Muscle of leg (tissue), 16 donors: ENCODE measurements at places on chromosomes 1 and 21. TPM values are rescaled to one million over a fixed set of nuclear protein-coding genes. Genes with fewer than 3 reads are reported as not detected.

DNA sequence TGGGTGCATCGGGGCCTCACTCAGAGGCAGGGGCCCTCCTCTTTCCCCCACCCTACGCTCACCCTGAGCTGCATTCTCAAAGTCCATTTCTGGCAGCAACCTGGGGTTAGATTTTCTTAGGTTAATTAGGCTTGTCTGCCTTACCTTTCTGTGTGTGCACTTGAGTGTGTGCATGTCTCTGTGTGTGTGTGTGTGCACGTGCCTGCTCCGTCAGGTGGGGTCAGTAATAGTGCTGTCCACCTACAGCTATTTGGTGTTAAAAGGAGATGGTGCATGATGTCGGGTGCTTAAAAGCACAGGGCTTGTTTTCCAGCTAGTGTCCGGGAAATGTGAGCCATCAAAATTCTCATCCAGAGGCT, 257.9 kb downstream of the CAMTA1 start:
- no peak for DNase-seq

GRCh38 chr1:17475752-17476151, 36.3 kb upstream of the RCC2 start:
- peak; percentile 15 for DNase-seq

- no peak for DNase-seq
Measured at GRCh38 chr1:84708031-84708430, 17.8 kb upstream of the SSX2IP start.

GRCh38 chr1:170483051-170483450, 48.9 kb upstream of the GORAB start:
- peak; percentile 31 for DNase-seq

- DNase-seq: no peak
Measured at GRCh38 chr1:97572561-97572960, 348.3 kb downstream of the DPYD start.

GRCh38 chr1:184419350-184420161, 32.7 kb downstream of the C1orf21 start:
- DNase-seq: no peak

DNA sequence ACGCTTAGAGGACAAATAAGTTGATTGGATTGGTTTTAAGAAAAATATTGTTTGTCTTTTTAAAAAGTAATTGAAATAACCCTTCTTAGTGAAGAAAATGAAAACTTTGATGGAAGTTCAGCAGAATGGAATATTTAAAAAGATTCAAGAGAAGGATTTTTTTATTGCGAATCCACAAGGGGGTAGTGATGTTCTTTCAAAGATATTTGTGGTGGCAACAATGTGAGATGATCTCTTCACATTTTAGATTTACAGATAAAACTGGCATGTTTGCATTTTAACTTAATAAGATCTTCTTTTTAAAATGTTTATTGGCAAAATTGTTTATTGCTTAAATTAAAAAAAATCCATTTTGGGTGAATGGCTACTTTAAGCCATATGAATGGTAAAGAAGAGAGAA, 8.9 kb downstream of the CAMTA1 start:
- DNase-seq: peak; percentile 70

- DNase-seq: no peak
Measured at GRCh38 chr1:220726634-220727033, 21.5 kb upstream of the MTARC2 start.

DNA sequence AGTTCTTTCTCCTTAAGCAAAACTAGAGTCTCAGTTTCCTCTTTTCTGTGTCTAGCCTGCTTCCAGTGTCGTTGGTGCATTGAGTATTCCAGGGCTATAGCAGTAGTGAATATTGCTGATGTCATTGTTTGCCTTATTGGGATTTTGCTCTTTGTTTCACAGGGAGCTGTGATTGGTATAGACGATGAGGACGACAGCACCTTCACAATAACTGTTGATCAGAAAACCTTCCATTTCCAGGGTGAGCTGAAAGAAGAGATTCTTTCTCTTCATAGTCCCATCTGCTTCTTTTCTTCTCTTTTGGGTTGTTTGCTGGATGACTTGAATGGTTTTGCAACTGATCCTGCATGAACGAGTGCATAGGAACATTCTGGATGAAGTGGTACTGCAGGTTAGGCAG, 52.4 kb downstream of the OSBPL9 start:
- no peak for DNase-seq

DNA sequence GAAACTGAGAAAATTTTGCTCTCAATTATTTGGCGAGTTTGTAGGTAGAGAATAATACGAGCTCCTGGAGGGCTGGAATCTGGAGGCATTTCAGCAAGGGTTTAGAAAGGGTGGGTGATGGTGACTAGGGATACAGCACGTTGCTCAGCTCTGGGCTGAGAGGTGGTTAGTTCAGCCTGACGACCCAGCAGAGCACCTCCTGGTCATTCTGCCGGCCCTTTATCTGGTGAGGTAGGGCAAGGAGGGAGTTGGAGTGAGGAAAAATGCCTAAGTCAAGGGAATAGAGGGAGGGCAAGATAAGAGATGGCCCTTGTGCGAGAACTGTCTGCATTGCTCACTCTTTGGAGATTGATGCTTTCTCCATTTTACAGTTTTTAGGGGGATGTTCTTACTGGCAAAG, 19.1 kb downstream of the GALNT2 start:
- DNase-seq: no peak

GRCh38 chr1:26038477-26038876, 7.4 kb downstream of the SLC30A2 start:
- no peak for DNase-seq

DNA sequence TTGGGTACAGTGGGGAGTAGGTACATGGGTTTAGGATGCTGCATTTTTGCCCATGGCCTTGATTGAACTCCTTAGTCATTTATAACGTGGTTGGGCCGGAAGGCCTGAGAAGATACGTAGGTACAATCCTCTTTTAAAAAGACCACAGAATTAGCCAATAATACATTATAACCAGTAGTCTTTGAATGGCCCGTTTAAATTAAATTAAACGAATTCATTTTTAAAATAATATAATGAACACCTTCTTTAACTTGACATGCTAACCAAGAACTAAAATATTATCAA, 20.1 kb upstream of the ADAR start:
- DNase-seq: no peak

DNA sequence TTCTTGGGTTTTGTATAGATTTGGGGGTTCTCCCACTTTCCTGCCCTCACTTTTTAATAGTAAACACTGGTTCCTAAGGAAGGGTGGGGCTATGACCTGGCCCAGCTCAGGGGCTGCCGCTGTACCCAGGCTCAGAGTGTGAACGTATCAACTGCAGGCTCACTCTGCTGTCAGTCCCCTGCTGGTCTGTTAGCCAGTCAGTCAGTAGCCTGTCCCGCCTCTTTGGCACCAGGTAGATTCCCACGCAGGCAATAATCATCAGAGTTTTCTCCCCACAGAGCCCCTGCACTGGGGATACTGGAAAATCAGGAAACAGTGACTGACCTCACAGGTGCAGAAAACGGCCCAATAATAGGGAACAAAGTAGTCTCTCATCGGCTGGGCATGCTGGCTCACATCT, 15.0 kb upstream of the ALPL start:
- DNase-seq: no peak

- no peak for DNase-seq
Measured at GRCh38 chr1:5645929-5646328, 346.3 kb downstream of the NPHP4 start.

Gene TEX35
- not detected for polyA plus RNA-seq

Gene FOXD2
- 0.18 TPM for polyA plus RNA-seq

Gene NAV1
- polyA plus RNA-seq: 29.1 TPM

Gene KCNA3
- polyA plus RNA-seq: 0.07 TPM

Gene TMPRSS3
- 0.17 TPM for polyA plus RNA-seq

Gene ELAPOR1
- polyA plus RNA-seq: 0.66 TPM

Gene MPZ
- polyA plus RNA-seq: 17.7 TPM

Gene MCOLN2
- 0.34 TPM for polyA plus RNA-seq
